ENCODE measurements at places on chromosomes 6 and 20.

DNA sequence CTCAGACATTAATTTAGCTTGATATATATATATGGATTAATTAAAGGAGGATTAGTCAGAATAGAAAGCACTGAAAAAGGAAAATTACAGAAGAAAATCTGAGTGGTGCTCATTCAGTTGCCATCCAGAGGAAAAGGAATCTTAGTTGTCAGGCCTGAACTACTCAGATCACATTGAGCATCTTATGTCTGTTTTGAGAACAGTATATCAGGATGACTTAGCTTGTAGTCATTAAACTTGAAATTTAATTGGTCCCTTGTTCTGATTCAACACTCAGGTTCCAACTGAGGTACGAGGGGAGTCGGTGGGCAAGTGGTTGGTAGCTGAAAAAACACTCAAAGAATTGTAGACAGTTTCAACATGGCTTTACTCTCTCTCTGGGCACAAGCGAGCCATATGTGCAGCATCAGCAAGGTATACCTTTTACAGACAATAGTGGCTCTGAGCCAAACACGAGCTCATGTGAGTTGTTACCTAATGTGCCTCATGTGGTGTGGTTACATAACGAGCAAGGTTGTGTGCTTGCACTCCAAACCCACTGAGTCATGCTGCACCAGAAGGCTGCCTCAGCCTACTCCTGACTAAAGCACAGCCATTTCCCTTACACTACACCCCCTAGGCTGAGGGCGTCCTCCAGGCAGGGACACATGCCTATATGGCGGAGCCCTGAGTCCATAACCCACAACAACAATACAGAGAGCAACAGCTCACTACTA lies 73.0 kb upstream of the HMGN3 start:
- peak; percentile 9 for DNase-seq

- DNase-seq, result no peak
Measured at GRCh38 chr6:31356216-31356945, 598 bp downstream of the HLA-B start.

- DNase-seq, result no peak
Measured at GRCh38 chr6:150252714-150253444, 110.0 kb downstream of the PPP1R14C start.

- no peak for DNase-seq
Measured at GRCh38 chr20:50389808-50390684, 120.1 kb upstream of the PTPN1 start.

DNA sequence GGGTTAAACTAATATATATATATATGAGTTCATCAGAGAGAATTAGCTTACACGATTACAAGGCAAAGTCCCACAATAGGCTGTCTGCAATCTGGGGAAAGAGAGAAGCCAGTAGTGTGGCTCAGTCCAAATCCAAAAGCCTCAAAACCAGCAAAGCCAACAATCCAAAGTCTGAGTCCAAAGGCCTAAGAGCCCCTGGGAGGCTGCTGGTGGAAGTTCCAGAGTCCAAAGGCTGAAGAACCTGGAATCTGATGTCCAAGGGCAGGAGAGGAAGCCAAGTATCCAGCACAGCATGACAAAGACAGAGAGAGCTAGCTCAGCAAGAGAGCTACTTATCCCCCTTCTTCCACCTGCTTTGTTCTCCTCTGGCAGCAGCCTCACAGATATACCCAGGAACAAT lies 274.7 kb upstream of the ID4 start:
- no peak for DNase-seq

- DNase-seq, result peak; percentile 64
Measured at GRCh38 chr6:134317471-134318131, at the start of gene SGK1. Gene SGK1, minus strand, starts transcription at chr6:134318112. Its CDS starts 652 bp downstream, at chr6:134317460.

DNA sequence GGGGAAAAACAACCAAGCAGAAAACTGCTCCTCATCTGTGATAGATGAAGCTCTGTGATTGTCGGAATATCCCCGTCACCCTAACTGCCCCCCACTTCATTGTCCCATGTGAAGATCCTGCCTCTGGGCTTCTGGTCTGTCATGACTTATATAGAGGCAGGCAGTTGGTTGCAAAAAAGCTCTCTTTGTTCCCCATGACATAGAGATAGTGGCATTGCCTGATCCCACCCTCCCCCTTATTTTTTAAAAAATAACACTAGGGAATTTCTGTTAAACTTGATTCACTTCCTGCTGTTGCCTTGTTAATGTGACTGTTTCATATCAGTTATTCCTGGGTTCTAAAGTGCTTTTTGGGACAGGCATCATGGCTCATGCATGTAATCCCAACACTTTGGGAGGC lies 203.1 kb downstream of the JARID2 start:
- no peak for DNase-seq

DNA sequence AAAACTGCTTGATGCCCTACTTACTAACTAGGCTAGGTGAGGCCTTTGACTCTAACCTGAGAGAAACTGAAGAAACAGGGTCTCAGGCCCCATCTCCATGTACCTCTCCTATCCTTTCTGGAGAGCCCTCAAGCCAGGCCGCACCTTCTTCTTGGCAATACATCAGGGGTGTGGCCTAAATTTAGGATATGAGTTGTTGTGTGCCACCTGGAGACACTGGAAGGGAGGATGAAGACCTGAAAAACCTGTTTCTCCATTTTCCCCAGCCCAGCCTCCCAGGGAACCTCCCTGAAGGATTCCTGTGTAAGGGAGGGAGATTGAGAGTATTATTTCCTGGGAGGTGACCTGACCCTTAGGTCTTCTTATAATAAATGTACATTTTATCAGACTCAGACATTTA lies 3.1 kb downstream of the LY6G6D start:
- DNase-seq, result no peak

DNA sequence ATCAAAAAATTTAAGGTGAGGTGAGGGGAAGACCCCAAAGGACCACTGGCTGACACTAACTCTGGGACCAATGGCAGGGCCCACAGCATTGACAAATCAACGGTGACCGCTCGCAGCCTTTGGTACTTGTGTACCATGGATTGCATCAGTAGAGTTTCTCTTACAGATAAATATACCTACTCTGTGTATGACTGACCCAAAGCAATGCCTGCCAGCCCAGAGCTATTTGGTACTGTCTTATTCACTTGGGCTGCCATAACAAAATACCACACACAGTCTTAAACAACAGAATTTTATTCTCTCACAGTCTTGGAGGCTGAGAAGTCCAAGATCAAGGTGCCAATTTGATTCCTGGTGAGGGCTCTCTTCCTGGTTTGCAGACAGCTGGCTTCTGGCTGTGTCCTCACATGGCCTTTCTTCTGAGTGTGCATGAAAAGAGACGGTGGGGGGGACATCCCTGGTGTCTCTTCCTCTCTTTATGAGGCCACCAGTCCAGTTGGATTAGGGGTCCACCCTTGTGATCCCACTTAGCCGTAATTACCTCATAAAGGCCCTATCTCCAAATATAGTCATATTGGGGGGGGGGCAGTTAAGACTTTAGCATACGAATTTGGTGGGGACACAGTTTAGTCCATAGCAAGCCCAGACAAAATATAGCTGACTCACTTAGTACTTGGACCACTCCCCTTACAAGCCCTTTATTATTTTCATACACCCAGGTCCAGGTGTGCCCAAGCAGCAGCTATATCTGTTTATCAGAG lies 336.3 kb downstream of the CD83 start:
- no peak for DNase-seq

Measured in caudate nucleus (tissue), 63 donors.